ENCODE measurements at places on chromosomes 13 and 19.
A peak's percentile ranks its signal among the peaks of the same experiment; 100 is the strongest.

DNA sequence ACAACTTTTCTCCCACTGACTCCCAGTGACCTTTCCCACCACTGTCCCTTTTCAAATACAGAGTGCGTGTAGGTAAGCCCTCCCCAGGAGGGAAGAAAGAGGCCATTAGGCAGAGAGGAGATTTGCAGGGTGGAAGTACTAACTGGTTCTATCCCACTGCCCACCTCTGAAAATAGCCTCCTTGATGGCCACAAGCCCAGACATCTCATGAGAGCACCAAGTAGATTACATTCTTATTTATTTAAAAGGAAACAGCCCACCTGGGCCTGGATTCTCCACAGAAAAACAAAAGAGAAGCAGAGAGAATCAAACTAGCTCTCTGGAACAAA, 445.3 kb downstream of the FOXO1 start:
- no peak for DNase-seq

DNA sequence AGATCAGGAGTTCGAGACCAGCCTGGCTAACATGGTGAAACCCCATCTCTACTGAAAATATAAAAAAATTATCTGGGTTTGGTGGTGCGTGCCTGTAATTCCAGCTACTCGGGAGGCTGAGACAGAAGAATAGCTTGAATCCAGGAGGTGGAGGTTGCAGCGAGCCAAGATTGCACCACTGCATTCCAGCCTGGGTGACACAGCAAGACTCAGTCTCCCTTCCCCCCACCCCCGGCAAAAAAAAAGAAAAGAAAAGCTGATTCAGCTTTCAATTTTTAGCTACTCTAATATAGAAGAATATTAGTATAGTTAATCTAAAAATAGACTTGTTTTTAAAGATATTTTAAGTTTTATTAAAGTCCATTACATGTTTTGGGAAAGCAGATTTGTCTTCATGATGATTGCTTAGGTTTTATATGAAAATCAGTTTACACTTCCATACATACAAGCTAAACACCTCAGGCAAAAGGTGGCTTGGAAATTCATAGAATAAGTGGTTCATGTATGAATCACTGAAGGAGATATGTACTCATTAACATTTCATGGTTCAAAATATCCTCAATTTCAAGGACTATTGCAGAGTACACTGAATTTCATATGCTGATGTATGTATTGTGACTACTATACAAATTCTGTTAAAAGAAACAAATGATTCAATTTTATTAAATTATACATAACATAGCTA, 165.2 kb downstream of the TDRD3 start:
- no peak for DNase-seq

DNA sequence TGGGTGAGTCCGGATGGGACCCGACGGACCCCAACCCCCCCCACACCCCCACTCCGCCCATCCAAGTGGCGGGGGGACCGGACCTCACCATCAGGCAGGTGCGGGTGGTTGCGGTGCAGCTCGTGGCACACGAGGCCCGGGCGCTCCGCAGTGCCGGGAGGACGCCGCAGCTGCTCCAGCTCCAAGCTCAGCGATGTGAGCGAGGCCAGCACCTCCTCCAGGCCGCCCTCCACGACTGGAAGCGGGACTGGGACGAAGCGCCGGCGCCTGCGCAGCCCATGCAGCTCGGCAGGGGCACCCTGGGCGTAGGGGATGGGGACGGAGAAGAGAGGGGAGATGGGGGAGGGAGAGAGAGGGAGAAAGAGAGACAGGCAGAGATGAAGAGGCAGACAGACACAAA, 30.1 kb upstream of the OLFM2 start:
- DNase-seq: no peak

- DNase-seq: no peak
Observed at GRCh38 chr13:110503979-110504499, 57.5 kb downstream of the RAB20 start.

GRCh38 chr19:54506079-54506478, 3.4 kb downstream of the LAIR2 start:
- no peak for DNase-seq

- DNase-seq: no peak
Observed at GRCh38 chr19:1611353-1611752, 6.1 kb upstream of the UQCR11 start.

- peak; percentile 83 for DNase-seq
Observed at GRCh38 chr19:12090807-12091206, 26.3 kb downstream of the ZNF844 start.

DNA sequence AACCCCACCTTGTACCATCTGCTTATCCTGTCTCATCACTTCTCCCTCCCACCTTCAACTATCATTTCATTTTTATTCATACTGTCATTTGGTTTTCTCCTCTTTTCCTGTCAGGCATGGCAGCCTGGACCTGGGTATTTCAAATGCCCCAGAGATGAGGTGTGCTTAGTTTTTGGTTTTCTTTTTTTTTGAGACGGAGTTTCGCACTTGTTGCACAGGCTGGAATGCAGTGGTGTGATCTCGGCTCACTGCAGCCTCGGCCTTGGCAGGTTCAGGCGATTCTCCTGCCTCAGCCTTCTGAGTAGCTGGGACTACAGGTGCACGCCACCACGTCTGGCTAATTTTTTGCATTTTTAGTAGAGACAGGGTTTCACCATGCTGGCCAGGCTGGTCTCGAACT, 5.8 kb downstream of the PDS5B start:
- no peak for DNase-seq

DNA sequence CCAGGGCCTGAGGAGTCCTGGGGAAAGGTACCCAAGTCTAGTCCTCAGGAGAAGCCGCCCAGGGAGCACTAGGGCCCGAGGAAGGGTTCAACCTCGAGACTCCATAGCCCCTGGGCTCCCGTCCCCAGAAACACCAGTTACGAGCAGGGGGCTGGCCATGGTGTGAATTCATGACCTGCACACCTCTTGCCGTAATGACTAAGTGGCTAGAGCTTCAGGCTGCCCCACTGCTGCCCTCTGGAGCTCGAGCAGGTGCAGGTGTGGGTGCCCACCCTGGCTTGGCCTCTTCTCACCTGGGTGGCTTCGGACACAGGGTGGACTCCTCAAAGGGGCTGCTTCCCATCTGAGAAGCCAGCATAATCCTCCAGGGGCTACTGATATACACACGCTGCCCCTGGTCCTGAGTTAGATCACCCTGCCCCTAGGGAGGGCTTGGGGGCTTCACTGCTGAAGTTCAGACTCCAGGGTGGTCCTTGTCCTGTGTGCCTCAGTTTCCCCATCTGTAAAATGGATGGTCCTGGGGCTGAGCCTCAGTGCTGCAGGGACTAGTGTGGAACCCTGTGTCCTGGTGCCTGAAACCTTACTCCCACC, 13.6 kb downstream of the SPC24 start:
- no peak for DNase-seq

DNA sequence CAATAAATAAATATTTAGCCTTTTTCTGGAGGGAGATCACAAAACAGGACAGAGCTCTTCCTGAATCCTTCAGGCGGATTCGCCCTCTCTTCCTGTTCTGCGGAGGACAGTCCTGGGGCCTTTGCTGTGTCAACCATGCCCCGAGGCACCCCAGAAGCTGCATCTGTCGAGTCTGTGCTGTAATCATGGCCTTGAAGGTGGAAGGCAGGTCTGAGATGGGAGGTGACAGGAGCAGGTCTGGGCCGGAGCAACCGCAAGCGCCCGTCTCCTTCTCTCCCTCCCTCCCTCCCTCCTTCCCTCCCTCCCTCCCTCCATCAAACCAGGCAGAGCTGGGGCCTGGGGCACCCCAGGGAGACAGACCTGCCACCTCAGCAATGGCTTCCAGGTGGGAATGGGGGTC, 4.6 kb upstream of the FXYD3 start:
- DNase-seq: no peak

GRCh38 chr19:934865-935479, 9.1 kb downstream of the ARID3A start:
- DNase-seq: no peak

DNA sequence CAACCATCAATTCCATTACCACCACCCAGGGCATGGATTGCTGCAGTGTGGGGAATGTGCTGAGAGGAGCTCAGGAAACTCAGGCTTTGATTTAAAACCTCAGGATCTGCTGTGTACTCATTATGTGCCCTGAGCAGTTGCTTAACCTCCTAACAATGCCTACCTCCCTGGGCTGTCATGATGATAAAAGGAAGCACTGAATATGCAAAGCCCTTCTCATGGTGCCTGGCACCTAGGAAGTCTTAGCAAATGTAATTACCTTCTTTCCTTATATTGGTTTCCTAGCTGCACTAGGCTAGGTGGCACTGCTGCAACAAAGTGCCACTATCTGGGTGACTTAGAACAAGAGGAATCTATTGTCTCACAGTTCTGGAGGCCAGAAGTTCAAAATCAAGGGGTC, 62.2 kb downstream of the KCTD12 start:
- DNase-seq: no peak

- no peak for DNase-seq
Observed at GRCh38 chr13:28495538-28496187, 735 bp upstream of the FLT1 start.

DNA sequence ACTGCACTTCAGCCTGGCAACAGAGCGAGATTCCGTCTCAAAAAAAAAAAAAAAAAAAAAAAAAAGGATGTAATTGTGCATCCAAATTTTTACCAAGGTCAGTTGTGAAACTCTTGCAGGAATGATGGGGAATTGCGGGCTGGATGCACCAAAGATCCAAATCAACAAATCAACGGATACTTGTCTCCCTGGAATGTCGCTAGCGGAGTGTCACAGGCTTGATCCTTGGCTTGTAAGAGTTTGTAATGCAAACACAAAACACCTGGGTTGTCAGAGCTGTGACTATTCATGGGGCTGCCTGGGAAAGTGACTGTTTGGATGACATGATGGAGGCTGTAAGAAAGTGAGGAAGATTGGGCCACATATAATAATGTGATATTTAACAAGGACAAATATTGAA, 4.2 kb downstream of the KANK3 start:
- DNase-seq: no peak

DNA sequence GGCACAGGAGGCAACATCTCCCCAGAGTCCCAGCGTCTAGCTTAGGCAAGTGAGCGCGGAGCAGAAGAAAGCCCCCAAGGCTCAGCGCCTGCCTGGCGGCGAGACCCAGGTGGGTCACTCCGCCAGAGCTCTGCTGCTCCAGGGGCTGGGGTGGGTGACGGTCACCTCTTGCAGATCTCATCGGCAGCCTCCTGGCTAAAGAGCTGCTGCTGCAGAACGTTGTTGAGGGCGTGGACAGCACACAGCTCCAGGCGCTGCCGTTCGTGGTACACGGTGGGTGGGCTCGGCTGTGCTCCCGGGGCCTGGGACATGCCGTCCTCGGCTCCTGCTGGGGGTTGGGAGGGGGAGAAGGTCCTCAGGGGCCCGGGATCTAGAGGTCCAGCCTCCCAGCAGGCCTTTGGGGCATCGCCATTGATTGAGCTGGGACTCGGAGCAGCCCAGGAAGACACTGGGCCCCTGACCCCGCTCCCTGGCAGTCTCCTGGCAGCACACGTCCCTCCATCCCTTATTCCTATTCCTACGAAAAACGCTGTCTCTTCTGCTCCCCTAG, 795 bp downstream of the JOSD2 start:
- DNase-seq: no peak

DNA sequence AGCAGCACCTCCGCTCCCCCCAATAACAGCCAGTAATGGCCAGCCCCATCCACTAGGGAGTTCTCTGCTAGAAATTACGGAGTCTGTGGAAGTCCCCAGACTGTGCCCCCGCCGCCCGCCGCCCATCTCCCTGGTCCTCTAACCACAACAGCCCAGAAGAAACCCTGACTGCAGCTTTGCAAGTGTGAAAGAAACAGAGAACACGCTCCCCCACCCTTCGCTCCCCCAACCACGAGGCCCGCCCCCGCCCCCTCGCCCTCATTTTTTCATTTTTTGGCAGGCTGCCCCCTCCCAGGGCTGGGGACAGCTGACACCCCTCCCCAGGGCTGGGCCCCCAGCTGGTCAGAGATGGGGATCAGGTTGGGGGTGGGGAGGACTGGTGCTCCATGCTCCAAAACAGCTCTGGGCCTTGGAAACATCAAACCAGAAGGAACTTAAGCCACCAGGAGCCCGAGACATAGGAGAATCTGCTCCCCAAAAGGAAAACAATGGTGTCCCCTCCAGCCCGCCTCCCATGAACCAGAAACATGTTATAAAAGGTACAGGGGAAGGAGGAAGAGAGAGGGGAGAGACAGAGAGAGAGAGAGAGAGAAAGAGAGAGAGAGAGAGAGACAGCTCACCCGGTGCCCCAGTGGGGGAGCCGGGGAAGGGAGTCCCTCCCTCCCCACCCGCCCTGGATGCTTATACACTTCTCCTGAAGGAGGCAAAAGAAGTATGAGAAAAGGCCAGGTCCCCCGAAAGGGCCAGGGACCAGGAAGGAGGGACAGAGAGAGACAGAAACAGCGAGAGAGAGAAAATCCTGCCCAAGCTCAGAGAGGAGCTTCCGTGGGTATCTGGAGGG, 29.8 kb upstream of the ASF1B start:
- DNase-seq: no peak

GRCh38 chr19:43595605-43595998, 332 bp downstream of the IRGQ start:
- no peak for DNase-seq

DNA sequence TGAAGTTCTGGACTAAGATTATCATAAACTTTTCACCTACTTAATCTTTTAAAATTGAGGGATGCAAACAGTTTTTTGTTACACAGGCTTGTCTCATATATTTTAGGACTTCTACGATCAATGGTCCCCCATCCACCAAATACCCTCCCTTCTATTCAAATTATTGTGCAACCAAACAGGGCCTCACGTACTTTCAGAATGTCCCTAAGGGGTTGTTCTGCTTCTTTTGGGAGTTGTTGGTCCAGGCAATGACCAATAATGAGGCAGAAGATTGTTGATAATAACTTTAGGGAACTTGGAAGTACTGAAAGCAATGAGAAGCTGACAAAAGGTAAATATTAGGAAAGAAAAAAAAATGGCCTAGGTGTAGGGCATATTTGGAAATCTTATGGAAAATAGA, 2.9 kb downstream of the DNAJC15 start:
- DNase-seq: no peak

DNA sequence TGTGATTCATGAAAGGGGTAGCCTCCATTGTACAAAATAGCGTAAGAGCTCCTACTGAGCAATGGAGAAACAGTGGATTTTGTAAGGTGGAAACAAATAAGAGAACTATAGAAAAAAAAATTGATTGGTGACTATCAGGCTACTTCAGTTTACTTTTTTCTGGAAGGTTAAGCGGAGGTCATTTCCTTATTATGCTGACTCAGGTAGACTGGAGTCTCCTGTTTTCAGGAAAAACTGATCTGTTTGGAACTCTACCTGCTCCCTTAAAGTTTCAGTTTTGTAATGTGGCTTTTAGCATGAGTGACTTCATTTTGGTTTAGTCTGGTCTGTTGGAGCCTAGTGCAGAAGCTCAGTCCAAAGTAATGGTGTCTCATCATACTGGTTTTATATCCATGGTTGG, 3.4 kb downstream of the ZNF607 start:
- no peak for DNase-seq

GRCh38 chr13:114067886-114068651, 64.4 kb downstream of the RASA3 start:
- no peak for DNase-seq

GRCh38 chr19:815079-815774, 6.5 kb downstream of the PLPPR3 start:
- no peak for DNase-seq

DNA sequence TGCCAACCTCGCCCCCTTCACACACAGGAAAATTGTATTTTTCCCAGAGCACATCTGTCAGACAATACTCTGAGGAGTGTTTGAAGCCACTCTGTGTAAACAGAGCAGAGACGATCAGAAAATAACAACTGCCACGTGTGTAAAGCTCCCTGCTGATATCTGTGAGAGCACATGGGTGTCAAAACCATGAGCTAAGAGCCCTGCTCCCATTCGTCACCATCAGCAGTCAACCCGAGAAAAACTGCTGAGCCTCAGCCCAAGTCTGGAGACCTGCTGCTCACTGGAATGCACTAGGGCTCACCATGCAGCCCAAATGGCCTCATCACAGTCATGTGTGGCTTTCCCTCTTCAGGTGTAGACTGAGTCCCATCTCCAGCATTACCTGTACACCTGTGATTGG, 304.1 kb downstream of the FGF14 start:
- no peak for DNase-seq

Data from thymus (tissue), 14 donors.